ENCODE measurements at places on chromosomes 12 and 14.

- no peak for DNase-seq
These were observed 795 bp upstream of the ACOT2 start for GRCh38 chr14:73567951-73568885.

GRCh38 chr12:121295746-121296617 lies 527 bp downstream of the CAMKK2 start:
- peak; percentile 42 for DNase-seq

GRCh38 chr14:102975662-102976061 lies 53.2 kb downstream of the AMN start:
- DNase-seq: no peak

DNA sequence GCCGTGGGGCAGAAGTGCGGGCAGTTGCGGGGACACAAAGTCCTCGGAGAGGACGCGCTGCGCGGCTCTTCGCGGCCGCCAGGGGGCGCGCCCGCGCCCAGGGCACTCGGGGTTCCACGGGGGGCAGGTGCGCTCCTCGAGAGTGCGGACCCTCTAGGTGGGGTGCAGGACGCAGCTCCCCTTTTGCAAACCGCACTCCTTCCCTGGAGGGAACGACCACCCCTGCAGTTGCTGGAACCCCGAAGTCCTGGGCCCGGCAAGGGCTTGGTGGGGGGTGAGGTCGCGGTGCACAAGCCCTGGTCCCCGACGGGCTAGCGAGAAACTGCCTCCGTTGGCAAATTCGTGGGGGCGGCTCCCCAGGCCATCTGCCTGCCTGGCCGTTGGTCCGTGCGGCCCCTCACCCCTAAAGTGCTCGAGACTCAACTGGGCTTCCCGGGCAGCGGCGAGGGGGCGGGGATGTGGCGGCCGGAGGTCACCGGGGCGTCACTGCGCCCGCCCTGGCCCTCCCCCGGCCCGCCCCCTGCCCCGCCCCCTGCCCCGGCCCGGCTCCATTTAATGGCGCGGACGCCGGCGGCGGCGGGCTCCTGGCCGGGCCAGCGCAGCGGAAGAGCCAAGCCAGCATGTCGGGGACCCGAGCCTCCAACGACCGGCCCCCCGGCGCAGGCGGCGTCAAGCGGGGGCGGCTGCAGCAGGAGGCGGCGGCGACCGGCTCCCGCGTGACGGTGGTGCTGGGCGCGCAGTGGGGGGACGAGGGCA lies at the start of gene ADSS1:
TSS of gene ADSS1 (plus strand) at position 579 of the 756 bp plus-strand sequence. CDS start at position 621, 42 bp downstream.
- peak; percentile 70 for DNase-seq
